Panc1 (cell line): ENCODE measurements at places on chromosomes 2 and 18.

GRCh38 chr2:96841701-96842495, 1.9 kb downstream of the ANKRD23 start:
- no peak for DNase-seq

- DNase-seq = peak; percentile 65
Measured at GRCh38 chr18:21672521-21673267, 31.9 kb downstream of the ABHD3 start.

GRCh38 chr2:85776672-85777071, 22.9 kb downstream of the ATOH8 start:
- DNase-seq = no peak

- no peak for DNase-seq
Measured at GRCh38 chr2:63594660-63595059, 5.9 kb downstream of the MDH1 start.

- DNase-seq = no peak
Measured at GRCh38 chr2:134703426-134703825, 15.4 kb downstream of the TMEM163 start.

GRCh38 chr2:22355816-22356433, 1029.1 kb upstream of the KLHL29 start:
- peak; percentile 13 for DNase-seq

DNA sequence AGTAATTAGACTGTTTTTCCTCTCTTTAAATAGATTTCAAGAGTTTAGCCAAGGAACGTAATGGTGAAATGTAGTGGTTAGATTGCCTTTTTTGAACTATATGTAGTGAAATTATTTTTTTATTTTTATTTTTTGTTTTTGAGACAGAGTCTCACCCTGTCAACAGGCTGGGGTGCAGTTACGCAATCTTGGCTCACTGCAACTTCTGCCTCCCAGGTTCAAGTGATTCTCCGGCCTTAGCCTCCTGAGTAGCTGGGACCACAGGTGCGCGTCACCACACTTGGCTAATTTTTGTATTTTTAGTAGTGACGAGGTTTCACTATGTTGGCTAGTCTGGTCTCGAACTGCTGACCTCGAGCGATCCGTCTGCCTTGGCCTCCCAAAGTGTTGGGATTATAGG, 60.8 kb downstream of the BIRC6 start:
- DNase-seq = no peak

GRCh38 chr2:133884739-133885381, 316.6 kb upstream of the NCKAP5 start:
- DNase-seq = no peak

DNA sequence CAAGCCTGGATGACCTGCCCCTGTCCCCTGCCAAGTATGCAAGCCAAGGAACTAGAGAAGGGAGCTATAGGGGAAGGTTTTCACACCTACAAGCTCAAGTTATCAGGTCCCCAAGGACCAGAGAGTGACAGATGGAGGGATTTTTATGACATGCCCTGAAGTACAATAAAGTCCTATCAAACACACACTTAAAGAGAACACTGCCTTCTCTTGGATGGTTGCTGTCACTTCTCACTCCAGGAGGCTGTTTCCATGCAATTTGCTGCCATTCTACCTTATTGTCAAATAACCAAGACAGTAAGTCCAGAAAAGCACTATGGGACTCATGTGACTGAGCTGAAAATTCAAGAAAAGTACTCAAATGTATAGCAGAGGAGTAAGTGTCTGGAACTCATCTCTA, 76.6 kb upstream of the DDX18 start:
- no peak for DNase-seq

DNA sequence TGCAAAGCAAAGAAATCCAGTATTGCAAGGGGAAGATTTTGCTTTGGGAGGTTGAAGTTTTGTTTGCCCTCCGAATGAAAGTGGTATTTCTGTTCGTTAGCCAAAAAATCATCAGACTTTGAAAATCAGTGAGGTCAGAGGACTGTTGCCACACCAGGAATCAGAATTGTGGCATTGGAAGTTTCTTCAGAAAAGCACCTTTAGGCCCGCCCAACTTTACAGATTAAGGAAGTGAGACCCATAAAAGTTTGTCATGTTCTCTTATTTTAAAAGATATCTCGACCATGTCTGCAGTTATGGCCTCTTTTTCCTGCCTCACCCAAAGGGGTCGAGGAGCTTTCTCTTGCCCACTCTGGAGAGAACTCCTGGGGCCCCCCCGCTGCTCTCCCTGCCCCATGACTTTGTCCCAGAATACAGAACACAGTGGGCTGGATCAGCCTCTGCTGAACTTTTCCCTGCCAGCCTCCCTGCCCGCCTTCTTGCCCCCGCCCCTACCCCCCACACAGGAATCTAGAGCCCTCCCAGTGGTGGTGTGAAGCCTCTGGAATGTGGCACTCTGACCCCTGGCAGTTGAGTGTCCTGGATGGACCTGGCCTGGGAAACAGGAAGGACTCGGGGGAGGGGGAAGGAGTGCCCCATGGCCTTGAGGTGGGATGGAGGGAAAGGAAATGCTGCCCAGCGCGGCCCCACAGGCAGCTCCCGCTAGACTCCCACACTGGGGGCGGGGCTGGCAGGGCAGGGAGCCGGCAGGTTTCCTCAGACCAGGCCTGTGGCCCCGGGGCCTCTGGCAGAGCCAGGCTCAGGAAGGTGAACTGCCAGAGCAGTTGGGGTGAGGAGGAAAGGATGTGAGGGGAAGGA, 25.3 kb downstream of the CRIM1 start:
- DNase-seq = no peak

- DNase-seq = no peak
Measured at GRCh38 chr18:47265197-47265596, 13.7 kb upstream of the SKOR2 start.

DNA sequence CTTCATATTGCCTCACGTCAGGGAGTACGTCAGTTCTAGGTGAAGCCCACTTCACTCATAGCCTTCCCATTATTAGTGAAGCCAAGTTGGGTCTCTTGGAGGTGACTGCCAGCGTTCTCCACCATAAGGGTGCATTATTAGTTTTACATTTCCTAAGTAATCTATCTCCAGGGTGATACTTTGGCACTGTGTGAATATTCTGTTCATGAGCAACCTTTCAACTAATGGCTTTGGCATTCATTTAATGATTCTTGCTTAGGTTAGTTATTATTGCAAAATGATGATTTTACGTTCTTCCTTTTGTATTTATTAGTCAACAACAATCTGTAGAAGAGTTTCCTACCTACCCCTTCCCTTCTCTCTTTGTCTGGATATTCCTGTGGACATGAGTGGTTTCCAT, 97.5 kb downstream of the MAP4K4 start:
- DNase-seq = no peak

DNA sequence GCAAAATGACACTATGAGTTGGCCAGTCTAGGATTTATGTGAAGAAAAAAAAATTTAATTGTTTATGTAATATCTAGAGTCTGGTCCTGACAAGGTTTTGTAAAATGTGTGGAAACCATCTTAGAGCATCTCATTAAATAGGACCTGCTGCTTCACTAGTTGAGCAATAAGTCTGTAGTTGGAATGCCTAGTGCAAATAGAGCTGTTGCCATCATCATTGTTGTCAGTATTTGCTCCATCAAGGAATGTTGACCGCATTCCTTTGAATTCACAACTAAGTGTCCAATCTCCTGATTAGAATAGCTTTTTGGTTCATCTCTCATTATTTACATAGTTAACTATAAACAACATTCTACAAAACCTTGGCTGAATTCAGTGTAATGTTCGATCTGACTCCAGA, 32.2 kb upstream of the RPE start:
- no peak for DNase-seq

- no peak for DNase-seq
Measured at GRCh38 chr2:18232731-18233438, 327.6 kb downstream of the RDH14 start.

DNA sequence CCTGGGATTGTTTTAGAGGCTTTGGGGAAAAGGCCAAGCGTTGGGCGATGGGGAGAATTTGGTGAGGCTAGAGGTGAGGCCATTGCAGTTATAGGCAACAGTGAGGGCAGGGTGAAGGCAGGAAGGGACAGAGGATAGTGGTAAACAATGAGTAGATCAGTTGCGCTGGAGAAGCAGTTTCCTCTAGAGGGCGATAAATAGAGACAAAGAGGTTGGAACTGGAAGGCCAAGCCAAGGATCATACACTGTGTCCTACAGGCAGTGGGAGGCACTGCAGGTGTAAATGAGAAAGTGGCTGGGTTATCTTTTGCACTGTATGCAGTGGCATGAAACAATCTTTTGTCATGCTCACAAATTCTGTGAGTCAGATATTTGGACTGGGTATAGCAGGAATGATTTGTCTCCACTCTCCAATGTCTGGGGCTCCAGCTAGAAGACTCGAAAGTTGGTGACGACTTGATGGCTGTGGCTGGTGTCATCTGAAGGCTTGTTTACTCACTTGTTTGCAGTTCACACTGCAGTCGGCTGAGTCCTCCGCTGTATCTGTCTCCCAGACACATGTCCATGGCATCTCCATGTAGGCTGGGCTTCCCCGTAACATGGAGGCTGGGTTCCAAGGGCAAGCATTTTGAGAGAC, 82.1 kb downstream of the TNP1 start:
- DNase-seq = peak; percentile 53

- DNase-seq = no peak
Measured at GRCh38 chr18:75714766-75715165, 287.3 kb upstream of the SMIM21 start.

DNA sequence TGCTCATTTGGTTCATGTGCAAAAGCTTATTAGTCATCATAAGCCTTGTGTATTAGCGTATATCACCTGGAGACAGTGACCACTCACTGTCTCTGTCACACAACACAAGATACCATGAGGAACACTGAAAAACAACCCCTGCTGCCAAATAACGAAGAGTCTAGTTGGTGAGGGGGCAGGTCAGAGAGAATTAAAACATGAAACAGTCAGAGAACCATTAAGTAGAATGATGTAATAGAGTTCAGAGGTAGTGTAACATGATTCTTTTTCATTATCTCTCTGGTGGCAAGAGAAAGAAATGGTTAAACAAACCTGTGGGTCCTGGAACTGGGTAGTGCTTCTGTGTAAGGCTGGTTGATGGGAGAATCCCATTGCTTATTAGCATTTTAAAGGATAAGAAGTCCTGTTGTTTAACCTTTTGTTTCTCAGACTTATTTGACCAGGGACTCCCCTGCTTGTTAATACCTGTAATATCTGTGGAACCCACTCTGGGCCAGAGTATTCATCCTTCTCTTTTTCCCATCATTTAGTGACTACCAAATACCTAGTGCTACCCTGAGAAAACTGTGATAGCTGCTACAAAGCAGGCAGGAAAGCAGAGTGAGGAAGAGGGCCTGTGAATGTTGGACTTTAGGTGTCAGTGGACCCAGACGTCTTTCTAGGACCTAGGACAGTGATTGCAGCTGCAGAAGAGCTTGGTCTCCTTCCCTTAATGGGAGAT, 38.0 kb downstream of the PTRHD1 start:
- no peak for DNase-seq

GRCh38 chr18:48477348-48477747, 61.5 kb upstream of the CTIF start:
- no peak for DNase-seq

DNA sequence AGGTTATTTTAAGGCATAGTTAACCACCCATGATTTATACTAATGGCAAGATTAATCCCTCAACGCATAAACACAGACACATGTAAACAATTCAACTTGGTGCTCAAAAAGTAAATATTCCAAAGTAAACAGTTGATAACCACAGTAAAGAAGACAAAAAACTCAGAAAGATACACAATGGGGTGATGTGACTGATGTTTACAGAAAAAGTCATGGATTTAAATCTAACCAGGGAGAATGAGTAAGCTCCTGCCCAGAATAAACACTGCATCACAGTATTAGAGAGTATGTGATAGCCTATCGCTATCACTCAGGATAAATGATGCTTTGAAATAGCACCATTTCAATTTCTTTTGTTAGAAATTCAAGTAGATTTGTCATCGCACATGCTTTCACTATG, 49.3 kb downstream of the HIBCH start:
- peak; percentile 65 for DNase-seq

GRCh38 chr2:43465234-43465633, 130.6 kb downstream of the THADA start:
- no peak for DNase-seq

- DNase-seq = no peak
Measured at GRCh38 chr2:12202313-12203075, 456.1 kb downstream of the LPIN1 start.

- no peak for DNase-seq
Measured at GRCh38 chr2:12106440-12107080, 360.1 kb downstream of the LPIN1 start.

DNA sequence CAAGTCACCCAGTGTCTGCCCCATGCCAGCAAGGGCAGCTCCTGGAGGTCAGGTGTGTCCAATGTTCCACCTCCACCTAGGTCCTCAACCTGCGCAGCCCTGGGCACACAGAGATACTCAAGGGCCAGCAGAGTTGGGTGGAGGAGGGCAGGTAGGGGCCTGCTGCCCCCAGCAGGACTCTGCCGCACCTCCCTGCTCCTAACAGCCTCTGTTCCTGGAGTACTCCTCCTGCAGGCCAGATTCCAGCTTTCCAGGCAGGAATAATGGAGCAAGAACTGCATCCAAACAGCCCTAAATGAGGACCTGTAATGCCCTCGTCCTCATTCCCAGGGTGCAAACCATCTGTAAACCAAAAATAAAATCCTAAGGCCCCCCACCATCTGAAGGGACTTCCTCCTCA, 44.4 kb upstream of the ACAA2 start:
- DNase-seq = no peak

DNA sequence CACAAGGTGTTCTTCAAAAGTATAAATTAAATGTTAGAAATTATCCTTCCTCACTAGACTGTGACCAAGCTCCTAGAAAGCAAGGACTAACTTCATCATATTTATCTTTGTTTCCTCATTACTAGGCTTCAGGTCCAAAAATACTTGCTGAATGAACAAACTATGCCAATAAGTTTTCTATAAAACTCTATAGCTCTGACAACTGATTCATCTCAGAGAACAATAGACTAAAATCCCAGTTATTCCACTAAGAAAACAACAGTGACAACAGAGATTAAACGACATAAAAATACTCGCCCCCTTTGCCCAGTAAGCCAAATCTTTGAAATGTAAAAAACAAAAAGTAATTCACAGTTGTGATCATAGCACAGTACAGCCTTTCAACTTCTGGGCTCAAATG, 13.6 kb downstream of the TLK1 start:
- DNase-seq = no peak

- no peak for DNase-seq
Measured at GRCh38 chr2:78644854-78645253, 380.6 kb upstream of the REG3G start.

GRCh38 chr2:74919827-74920226, 38.6 kb upstream of the POLE4 start:
- peak; percentile 38 for DNase-seq

DNA sequence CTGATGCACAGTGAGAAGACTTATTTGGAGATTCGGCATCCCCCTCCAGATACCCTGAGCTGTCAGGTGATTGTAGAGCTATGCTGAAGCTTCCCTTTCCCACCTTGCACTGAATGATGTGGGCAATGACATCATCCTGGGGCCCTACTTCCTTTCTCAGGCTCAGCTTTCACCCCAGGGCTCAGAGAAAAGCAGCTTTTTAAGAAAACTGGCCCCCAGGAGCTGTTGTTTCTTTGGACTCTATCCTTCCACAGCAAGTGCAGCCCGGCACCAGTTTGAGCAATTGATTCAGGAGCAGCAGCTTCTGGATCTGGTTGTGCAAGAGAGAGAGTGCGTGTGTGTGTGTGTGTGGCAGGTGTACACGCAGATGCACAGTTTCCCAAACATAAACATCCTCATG, 251.3 kb downstream of the ANAPC1 start:
- DNase-seq = no peak

GRCh38 chr2:207503234-207503633, 26.5 kb upstream of the CREB1 start:
- no peak for DNase-seq

- no peak for DNase-seq
Measured at GRCh38 chr18:25133879-25134278, 218.1 kb downstream of the ZNF521 start.

GRCh38 chr2:236753606-236754270, 184.1 kb downstream of the ACKR3 start:
- DNase-seq = no peak
